ENCODE measurements at places on chromosomes 13 and 19.

DNA sequence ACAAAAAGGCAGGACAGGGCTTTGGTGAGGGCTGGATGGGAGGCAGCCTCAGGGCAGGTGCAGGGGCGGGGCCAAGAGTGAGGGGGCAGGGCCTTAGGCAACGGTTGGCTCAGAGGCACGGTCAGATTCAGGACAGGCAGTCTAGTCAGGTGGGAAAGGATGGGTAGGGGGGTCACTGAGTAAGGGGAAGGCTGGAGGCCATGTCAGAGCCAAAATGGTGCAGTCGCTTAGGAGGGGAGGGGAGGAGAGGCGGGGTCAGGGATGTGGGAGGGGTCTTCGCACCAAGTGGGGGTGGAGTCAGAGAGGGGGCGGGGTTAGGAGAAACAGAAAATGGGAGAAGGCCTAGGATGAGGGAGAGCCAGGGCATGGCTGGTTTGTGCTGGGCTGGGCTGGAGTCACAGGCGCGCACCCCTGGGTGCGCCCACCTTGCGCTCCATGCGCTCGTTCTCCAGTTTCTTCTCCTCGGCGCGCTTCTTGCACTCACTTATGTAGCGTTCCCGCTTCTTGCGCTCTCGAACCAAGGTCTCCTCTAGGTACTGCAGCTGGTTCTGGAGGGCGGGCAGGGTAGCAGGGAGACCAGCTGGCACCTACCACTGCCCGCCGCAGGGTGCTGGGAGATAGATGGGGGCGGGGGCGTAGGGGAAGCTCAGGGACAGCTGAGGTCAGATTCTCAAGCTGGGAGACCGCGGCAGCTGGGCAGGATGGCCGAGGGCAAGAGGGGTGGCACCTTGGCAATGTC is 6.8 kb upstream of the RGL3 start:
- DNase-seq: no peak

DNA sequence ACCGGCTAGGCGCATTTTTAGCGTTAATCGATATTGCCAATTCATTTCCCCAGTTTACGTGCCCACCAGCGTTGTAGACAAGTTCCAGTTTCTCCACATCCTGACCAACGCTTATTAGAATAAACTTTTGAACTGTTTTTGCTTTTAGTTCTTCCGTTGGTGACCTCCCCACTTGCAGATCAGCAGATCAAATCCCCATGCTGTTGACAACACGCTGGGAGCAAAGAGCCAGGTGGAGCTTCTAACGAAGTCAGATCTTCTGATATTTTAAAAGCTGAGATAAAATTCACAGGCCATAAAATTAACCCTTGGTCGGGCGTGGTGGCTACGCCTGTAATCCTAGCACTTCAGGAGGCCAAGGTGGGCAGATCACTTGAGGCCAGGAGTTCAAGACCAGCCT is 21.2 kb downstream of the RCN3 start:
- DNase-seq: no peak

GRCh38 chr13:36875431-36875830 is 44.6 kb downstream of the SMAD9 start:
- no peak for DNase-seq

- peak; percentile 5 for DNase-seq
Measured at GRCh38 chr13:27712421-27712820, 79.9 kb upstream of the GSX1 start.

GRCh38 chr19:46206176-46206575 is 23.4 kb upstream of the IGFL1 start:
- DNase-seq: no peak

- no peak for DNase-seq
Measured at GRCh38 chr13:112241288-112241687, 134.9 kb upstream of the SPACA7 start.

- no peak for DNase-seq
Measured at GRCh38 chr13:94218951-94219350, 260.5 kb downstream of the DCT start.

GRCh38 chr19:13597640-13598039 is 91.4 kb upstream of the CACNA1A start:
- DNase-seq: peak; percentile 66

- DNase-seq: no peak
Measured at GRCh38 chr13:110683203-110683883, 22.6 kb downstream of the CARS2 start.

GRCh38 chr19:6263735-6264444 is 15.9 kb downstream of the MLLT1 start:
- DNase-seq: no peak

GRCh38 chr19:30564551-30565011 is 192.4 kb downstream of the ZNF536 start:
- DNase-seq: no peak

GRCh38 chr19:1396019-1396767 is 5.1 kb downstream of the GAMT start:
- DNase-seq: no peak

DNA sequence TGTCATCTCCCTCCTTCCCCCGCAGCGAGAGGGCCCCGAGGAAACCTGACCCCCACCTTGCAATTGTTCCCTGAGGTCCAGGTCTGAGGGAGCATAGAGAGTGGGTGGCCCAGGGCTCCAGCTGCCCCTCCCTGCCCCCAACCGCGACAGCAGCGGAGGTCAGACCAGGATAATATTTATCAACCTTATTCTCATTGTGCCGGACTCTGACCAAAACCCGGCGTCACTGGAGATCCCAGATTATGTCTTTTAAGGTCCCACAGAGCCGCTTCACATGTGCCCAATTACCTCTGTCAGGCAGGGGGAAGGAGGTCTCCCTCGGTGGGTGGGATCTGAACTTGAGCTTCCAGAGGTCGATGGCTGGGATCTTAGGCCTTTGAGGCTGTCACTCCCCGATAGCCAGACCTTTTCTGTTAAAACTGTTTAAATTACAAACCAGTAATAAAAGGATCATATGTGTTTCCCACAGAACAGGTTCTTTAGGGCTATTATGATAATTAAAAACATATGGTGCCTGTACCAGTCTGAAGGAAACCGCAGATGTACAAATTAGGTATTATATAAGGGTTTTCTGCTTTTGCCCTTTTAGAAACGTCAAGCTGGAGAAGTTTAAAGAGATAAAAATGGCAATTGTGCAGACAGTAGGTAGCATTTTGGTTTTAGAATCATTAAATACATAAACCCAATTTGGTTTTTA is 195.5 kb downstream of the ZNF536 start:
- peak; percentile 2 for DNase-seq

DNA sequence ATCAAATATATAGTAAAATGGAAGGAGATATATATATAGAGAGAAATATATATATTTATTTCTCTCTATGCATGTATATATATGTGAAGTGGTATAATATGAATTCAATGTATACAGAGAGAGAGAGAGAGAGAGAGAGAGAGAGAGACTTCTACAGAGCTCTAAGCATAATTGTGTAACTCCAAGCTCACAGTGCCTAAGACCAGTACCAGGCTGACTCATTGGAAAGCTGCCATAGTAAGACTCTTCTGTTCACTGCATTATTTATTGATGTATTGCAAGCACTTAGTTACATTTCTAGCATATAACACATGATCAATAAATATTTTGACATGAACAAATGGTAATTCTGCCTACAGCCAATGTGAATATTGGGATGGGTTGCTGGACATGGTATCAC is 1734.7 kb downstream of the SLITRK1 start:
- DNase-seq: peak; percentile 4

DNA sequence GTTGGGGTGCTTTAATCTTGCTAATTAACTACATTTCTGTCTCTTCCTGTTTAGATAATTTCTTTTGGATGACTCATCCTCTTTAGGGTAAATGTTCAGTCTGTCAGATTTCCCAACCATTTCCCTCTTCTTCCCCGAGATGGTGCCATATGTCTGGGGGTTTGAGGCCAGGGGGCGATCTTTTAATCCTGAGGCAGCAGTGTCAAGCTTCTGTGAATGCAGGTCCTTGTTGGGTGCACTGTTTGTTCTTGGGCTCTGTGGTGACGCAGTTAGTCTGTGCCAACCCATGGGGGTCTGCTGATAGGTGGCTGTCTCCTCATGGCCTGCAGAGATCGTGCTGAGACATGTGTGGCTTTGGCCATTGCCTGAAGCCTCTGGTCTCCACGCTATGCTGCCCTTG is 420.4 kb downstream of the NDFIP2 start:
- DNase-seq: peak; percentile 12

DNA sequence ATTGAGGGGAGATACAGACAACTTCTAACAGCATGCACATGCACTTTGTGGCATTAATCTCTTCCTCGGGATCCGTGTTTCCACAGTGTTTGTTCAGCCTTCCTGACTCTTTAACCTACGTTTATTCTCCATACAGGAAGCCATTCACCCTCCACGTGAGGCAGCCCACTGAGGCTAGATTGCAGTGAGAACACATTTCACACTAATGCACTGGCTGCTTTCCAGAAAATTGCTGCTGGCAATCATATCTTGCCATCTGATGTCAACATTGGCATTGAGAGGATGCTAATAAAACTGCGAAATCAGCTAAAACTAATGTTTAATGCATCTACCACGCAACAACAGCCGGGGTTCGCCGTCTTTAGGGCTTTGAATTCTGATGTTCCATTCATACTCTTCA is 30.0 kb downstream of the DCLK1 start:
- DNase-seq: no peak

DNA sequence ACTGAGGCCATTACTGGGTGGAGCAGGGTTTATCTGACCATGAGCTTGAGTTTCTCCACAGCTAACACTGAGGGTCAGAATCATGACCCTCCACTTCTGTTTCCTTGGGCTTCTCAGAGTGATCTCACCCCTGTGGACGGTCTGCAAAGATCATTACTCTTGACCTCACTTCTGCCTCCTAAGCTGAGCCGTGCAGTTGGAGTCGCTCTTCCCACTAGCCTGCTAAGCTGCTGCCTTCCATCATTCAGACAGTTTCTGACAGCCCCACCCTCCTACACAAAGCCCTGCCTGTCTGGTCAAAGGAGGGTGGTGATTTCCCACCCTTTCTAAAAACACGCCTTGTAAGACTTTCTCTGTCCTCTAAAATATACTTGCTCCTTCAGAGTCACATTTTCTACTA is 9.3 kb upstream of the FRY start:
- DNase-seq: no peak

Measured in fibroblast of skin of back (primary cell).